Mesenteric fat pad (tissue), 1 donor: ENCODE measurements at places on chromosomes 4 and X.

GRCh38 chrX:130118441-130119311 lies 8.4 kb upstream of the ELF4 start:
- no peak for DNase-seq

- DNase-seq: no peak
Observed at GRCh38 chr4:114558446-114559020, 40.1 kb upstream of the UGT8 start.

GRCh38 chr4:107068116-107068515 lies 32.0 kb upstream of the DKK2 start:
- DNase-seq: no peak

DNA sequence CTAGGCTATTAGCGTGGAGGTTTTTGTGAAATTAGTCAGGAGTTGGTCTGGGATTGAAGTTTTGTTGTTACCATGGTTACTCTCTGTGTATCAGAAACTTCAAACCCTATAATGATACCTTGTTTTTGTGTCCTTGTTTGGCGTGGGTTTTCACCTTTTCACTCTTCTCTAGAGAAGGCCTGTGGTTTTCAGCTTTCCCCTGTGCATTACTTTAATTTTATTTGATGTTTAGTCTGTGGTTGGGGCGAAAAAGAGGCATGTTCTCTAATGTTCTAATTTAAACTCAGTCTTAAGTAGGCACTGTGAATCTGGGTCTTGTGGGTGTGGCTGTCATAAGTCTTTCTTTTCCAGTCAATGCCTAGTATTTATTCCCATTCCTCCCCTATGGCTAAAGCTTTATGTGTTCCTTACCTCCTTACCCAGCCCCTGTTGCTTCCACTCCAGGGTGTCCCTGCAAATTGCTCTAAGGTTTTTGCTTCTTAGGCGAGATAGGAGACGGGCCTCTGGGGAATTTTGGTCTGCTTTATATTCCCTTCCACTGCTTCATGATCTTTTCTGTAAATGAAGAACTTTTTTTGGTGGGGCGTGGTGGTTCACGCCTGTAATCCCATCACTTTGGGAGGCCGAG lies 326.3 kb upstream of the ZCCHC13 start:
- DNase-seq: no peak

DNA sequence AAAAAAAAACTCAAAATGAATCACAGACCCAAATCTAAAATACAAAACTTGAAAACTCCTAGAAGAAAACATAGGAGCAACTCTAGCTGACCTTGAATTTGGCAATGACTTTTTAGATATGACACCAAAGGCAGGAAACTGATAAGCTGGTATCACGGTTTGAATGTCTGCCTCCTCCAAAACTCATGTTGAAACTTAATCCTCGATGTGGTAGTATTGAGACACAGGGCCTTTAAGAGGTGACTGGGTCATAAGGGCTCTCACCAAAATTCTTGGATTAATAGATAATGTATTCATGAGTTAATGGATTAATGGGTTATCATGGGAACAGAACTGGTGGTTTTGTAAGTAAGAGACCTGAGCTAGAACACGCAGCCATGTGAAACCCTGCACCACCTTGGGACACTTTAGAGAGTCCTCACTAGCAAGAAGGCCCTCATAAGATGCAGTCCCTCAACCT lies 40.5 kb downstream of the FRYL start:
- DNase-seq: no peak

GRCh38 chr4:42733380-42733779 lies 76.5 kb upstream of the ATP8A1 start:
- no peak for DNase-seq

DNA sequence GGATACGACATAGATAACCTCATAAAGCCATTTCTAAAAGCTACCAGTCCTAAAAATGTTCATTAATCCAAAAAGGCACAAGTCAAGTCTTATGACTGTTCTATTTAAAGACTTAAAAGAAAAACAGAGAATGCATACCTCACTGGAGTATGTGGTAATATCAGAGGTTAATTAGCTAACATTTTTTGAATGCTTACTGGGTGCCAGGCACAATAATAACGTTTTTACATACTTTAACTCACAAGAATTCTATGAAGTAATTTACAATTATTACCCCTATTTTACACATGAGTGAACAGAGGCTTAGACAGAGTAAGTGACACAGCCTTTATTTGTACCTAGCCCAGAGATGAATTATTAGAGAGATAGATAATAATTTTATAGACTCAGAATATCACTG lies 207.5 kb downstream of the PDGFC start:
- no peak for DNase-seq

- DNase-seq: no peak
Observed at GRCh38 chrX:17475449-17476217, 100.6 kb downstream of the NHS start.

DNA sequence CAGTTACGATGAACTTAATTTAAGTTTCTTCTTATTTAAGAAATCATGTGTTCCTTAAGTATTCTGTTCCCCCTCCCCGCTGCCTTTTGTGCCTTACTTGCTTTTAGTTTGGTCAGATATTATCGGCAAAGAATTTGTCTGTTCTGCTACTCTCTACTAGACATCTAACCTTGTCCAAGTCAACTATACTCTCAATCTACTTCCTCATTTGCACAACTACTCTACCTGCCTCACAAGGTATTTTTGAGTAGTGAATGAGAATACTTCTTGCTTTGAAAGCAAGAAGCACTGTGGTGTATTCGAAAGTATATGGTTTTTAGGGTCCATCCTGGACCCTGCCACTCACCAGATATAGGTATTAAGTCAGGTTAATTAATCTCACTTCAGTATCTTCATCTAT lies 8.0 kb upstream of the KLHL5 start:
- no peak for DNase-seq

GRCh38 chr4:40262077-40262528 lies 65.3 kb downstream of the RHOH start:
- DNase-seq: no peak

DNA sequence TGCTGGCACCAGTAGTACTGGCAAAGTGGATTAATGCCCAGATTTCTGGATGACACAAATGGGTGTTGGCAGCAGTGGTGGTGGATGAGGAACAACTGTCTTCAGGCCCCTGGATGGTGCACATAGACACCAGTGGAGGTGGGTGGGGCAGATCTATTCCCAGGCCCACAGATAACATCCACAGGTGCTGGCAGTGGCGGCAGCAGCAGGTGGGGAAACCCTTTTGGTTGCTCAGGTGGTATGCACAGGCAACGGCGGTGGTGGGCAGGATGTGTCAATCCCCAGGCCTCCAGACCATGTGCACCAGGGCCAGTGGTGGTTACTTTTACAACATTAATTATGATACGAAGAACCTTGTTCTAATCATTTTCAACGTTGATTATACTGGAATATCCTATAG lies 48.9 kb upstream of the FAT4 start:
- DNase-seq: no peak
